ENCODE measurements at places on chromosomes 4 and X.

- no peak for DNase-seq
Measured at GRCh38 chr4:102504941-102505340, 3.8 kb downstream of the NFKB1 start.

GRCh38 chrX:36198575-36198974 is 279.0 kb downstream of the CFAP47 start:
- no peak for DNase-seq

GRCh38 chr4:82610041-82610440 is 48.3 kb upstream of the TMEM150C start:
- DNase-seq: no peak

DNA sequence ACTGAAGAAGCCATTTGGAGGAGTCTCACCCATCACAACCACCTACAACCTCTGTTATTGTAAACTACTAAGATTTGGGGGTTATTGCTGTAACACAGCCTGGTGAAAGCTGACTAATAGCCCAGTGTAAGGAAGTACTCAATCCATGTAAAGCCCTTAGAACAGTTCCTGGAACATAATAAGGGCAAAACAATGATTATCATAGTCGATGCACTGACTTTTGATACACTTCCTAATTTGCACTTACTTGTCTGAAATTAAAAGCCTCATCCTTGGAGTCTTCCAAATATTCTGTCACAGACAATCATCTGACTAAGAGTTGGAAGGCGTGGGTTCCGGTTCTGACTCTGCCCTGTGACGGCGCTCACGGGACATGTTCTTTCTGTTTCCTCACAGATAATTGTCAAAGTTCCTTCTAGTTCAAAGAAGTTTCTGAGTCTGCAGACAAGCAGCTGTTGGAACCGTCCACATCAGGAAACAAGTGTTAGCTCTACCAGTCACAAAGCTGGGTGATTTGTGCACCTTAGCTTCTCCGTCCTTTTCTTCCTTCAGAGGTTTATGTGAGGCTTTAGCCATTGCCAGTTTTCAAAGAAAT is 33.4 kb upstream of the RASGEF1B start:
- DNase-seq: peak; percentile 75

DNA sequence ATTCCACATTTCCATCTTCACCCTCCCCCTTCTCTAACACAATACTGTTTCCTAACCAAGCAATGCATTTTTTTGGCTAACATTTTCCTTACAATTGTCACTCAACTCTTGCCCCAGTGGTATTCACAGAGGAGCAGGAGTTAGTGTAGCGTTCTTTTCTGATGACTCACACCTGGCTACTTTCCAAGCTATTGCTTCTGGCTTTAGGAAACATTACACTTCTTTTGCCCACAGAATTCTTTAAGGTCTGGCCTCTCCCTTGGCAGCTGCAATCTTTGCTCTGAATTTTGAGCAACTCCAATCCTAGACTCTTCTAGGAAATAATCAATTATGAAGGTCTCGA is 27.5 kb upstream of the PDGFC start:
- no peak for DNase-seq

- DNase-seq: no peak
Measured at GRCh38 chr4:24863799-24864198, 49.0 kb downstream of the CCDC149 start.
